ENCODE measurements at places on chromosomes 4 and X.

- DNase-seq = peak; percentile 12
Observed at GRCh38 chr4:16122784-16123183, 39.0 kb upstream of the PROM1 start.

- no peak for DNase-seq
Observed at GRCh38 chr4:160604541-160604940, 1501.7 kb downstream of the RAPGEF2 start.

GRCh38 chr4:174794543-174795094 lies 34.4 kb downstream of the GLRA3 start:
- no peak for DNase-seq

GRCh38 chrX:113906168-113906567 lies 677.7 kb upstream of the HTR2C start:
- no peak for DNase-seq

GRCh38 chr4:120207021-120207420 lies 140.4 kb upstream of the MAD2L1 start:
- no peak for DNase-seq

DNA sequence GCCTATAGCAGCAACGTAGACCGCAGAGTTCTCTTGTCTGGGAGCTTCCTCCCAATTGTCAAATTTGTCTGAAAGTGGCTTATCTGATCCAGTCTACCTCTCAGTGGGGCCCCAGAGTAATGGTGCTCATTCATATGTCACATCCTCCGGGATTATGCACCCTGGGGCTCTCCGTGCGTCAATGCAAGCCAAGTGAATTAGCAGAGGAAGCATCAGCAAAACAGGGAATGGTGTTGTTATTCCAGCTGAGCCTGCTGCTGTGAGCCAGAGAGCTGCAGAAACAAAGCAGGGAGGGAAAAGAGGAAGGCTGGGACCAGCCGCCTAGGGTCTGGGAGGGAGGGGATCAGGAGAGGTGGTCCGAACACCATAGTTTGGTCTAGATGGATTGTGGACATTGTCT lies 95.2 kb downstream of the CLNK start:
- no peak for DNase-seq

- DNase-seq = no peak
Observed at GRCh38 chr4:96352051-96352517, 512.2 kb downstream of the PDHA2 start.

- DNase-seq = no peak
Observed at GRCh38 chr4:155952501-155952901, 1.2 kb downstream of the CTSO start.

All from NK-92 treated with Interleukin-12 subunit alpha and Interleukin-12 subunit beta, amount 100 ng/mL, for 24 hours (cell line).